ENCODE measurements at places on chromosomes 16 and 17.

- no peak for DNase-seq
These were observed 2.8 kb upstream of the ACSF3 start for GRCh38 chr16:89090669-89091426.

GRCh38 chr17:56727876-56728617, 105.7 kb downstream of the C17orf67 start:
- DNase-seq, result no peak

GRCh38 chr17:21242026-21242697, 11.0 kb downstream of the NATD1 start:
- DNase-seq, result no peak

DNA sequence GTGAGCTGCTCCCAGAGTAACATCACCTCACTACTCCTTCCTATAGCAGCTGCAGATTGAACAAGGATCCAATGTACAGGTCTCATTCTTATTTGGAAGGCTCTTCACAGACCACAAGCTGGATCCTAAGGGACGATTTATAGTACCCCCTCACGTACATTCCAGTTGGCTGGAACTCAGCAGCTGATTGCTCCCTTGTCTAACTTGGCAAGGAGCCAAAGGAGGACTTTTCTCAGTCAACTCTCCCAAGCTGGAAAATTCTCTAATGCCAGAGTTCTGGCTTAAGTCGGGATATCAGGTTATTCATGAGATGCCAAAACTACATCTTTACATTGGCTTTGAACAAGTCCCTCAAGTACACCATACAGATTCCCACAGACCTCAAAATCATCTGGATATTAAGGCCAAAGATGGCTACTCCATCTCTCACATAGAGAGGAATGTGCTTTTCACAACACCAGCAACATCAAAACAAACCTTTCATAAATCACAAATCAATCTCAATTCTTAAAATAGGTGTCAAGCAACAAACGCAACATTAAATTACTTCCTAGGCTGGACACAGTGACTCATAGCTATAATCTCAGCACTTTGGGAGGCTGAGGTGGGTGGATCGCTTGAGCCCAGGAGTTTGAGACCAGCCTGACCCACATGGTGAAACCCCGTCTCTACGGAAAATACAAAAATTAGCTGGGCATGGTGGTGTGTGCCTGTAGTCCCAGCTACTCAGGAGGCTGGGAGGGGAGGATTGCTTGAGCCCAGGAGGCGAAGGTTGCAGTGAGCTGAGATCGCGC, 39.3 kb downstream of the SMG6 start:
- DNase-seq, result no peak

DNA sequence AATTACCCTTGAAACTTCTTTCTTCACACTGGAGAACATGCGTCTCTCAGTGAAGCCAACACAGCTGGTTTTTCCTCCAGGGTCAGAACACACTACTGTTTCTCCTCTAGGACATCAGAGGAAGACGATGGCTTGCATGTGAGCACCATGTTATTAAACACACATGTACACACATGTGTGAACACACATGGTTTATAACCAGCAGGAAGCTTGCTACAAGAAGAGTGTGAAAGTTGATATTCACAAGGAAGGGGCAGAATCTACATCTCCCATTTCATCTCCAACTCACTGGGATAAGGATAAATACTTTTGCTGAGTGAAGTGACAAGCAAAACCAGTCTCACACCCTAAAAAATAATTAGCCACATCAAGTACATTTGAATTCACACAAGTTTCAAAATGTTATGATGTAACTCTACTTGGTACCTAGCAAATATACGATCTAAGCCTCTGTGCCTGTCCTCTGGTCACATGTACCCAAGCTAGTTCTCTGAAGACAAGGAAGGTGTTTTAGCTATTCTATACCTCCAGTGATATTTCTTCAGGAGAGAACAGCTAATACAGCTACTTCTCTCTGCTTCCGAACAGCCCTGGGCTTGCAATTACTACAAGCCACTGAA, 127.7 kb downstream of the PARN start:
- peak; percentile 21 for DNase-seq

- DNase-seq, result no peak
These were observed 7.0 kb downstream of the ATPAF2 start for GRCh38 chr17:18031955-18032354.

DNA sequence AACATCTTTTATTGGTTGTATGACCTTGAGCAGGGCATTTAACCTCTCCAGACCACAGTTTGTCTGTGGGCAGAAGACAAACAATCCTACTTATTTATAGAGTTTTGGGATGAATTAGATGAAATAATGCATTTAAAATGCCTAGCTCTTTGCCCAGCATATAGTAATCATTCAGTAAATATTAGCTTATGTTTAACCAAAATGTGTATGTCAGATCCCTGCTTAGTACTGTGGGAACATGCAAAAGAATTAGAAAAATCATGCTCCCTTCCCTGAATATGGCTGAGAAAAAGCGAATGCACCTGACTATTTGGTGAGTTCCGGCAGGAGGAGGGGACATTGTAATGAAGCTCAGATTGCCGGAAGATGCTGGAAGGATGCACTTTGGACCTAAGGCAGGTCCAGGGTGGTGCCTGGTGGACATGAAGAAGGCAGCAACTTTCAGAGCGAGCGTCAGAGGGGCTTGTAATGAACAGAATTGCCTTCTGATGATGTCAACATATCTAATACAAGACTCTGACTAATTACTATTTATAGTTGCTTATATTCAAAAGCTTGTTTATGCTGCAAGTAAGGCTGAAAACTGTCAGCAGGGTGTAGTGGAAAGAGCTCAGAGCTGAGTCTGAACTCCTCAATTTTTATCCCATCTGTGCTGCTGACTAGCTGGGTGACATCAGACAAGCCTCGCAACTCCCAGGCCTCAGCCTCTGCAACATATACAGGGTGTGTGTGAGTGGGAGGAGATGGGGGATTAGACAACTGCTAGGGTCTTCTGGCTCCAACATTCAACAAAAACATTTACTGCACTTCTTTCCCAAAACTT, 221.2 kb downstream of the PRKCA start:
- no peak for DNase-seq

DNA sequence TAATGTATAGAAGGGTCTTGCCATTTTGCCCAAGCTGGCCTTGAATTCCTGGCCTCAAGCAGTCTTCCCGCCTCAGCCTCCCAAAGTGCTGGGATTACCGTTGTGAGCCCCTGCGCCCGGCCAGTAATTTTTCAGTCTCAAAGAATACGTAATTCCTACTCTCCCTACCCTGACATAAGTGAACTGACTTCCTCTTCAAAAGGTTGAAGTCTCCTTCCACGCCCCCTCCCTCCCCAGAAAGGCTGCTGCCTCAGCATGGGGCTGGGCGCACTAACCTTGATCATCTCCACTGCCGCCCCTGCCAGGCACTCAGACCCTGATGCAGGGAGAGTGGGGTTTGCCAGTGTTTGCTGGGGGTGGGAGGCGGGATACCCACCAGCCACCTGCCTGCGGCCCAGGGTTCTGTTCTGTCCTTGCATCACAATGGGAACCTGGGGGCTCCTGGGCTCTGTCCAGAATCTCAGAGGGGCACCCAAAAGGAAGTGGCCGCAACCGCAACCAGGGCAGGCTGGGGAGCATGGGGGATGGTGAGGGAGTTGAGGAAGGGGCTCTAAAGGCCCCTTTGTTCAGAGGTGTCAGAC, 27.5 kb downstream of the KIFC3 start:
- DNase-seq, result no peak

DNA sequence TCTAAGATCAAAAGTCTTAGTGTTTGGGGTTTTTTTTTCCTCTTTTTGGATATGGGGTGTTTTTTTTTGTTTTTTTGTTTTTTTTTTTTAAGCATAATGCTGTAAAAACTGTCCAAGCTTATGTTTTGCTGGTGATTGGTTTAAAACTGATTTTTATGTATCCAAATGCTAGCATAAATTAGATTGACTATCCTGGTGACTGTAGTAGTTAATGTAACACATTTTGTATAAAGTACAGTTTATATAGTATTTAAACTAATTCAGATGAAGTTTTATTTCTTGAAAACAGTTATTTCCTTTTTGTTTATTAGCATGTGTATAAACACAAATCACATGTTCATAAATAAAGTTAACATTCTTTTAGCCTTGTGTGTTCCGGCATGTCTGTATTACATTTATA, 10.9 kb downstream of the RBBP6 start:
- DNase-seq, result no peak

- no peak for DNase-seq
These were observed 5.8 kb downstream of the PLEKHH3 start for GRCh38 chr17:42670789-42671657.

- no peak for DNase-seq
These were observed 125.8 kb upstream of the TMEM97 start for GRCh38 chr17:28193241-28193640.

DNA sequence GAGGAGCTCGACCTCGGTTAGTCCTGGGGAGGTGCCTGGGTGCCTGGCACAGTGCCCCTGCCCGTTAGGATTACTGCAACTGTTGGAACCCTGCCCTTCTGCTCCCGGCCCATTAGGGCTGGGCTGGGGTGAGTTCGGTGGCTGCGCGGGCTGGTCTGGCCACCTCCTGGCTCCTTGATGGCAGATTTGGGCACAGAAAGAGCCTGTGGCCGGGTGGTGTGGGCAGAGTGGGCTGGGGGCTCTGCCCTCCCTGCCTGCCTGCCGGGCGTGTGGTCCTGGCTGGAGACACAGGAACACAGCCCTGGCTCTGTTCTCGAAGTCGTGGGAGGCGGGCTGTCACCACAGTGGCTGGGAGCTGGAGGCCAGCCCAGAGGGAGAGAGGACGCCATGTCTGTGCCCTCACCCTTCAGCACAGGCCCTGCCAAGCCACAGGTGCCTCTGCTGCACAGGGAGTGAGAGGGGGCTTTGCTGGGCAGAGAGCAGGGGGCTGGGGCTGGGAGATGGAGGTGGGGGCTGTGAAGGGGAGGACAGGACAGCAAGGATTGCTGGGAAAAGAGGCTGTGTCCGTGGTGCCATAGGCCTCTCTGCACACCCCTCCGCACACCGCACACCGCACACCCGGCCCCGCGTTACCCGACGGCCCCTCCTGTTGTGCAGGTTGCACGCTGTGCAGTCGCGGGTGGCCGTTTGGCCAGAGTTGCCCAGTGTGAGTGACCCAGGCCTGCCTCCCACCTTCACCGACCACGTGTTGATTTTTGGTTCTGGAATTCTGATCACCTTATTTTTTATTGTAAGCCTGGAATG, 236.6 kb upstream of the GSE1 start:
- no peak for DNase-seq

- no peak for DNase-seq
These were observed 12.2 kb downstream of the AIPL1 start for GRCh38 chr17:6422654-6423241.

DNA sequence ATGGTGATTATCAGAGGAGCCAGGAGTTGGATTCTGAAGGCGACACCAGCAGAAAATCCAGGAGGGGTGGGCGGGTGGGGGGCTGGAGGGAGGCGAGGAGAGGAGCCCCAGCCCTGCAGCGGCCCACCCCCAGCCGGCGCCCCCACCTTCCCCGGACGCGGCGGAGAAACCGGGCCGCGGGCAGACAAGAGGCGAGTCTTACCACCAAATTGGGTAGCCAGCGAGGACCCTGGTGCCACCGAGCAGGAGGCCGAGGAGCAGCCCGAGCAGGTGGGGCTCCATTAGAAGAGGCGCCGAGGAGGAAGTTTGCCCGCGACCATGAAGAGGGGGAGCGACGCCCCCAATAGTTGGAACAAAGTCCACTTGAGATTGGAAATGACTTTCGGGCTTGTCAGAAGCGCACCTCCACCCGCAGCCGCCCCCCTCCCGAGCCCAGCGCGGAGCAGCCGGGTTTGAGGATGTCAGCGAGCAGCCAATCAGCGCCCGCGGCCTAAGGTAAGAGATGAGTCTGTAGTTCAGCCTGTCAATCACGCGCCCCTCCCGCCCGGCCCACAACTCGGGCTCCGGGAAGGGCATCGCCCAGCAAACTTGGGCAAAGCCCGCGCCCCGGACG, at the start of gene WNT3:
TSS of gene WNT3 (minus strand) at position 377 of the 613 bp plus-strand sequence. CDS start at position 282, 95 bp downstream.
- peak; percentile 69 for DNase-seq

DNA sequence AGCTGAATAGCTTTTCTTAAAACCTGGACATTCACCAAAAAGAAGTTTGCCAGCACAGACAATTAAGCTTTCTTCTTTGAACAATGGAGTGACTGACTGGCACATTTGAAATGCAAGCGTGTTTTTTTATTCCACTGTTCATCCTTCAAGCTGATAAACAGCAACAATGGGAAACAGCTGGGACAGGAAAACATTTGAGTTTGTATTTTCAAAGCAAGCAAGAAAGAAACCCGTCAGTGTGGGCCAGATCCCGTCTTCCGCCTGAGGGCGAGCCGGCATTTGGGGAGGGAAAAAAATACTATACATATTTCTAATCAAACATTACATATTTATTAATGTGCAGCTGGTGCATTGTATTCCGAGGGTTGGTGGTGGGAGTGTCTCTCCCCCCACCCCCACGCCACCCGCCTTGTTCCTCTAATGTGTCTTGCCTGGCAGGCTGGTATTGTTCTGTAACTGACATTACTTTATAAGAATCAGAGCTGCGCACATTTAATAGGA, 94.3 kb downstream of the CYLD start:
- DNase-seq, result no peak

- DNase-seq, result no peak
These were observed 2.0 kb upstream of the DRC7 start for GRCh38 chr16:57692636-57693035.

- no peak for DNase-seq
These were observed 12.6 kb downstream of the SAP30BP start for GRCh38 chr17:75679706-75680211.
